Dermis blood vessel endothelial cell (primary cell): ENCODE measurements at places on chromosomes 7 and 10. TPM values are rescaled to one million over a fixed set of nuclear protein-coding genes. Genes with fewer than 3 reads are reported as not detected.

Gene FGFR2
- 0.42 and 1.7 TPM in 2 replicates for total RNA-seq

Gene CLEC5A
- total RNA-seq = not detected in 2 replicates

Gene ANLN
- total RNA-seq = 21.6 and 95.5 TPM in 2 replicates

Gene ANKRD30A
- total RNA-seq = not detected in 2 replicates

DNA sequence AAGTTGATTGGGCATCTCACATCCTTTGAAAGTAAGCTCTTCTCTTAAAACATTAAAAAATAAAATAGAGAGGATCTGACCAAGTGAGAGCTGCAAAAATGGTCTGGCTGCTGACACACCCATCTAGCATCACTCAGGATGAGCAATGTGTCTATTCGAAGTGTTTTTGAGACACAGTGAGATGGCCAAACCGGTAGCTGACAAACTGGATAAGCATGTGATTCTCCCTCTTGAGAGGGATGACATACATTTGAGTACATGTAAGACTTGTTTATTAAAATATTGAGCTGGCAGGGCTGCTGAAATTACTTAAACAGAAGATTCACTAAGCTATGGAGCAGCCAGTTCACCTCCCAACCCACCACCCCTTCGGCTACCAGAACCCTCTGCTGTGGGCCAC, 333.9 kb downstream of the ADRA2A start:
- DNase-seq = no peak

DNA sequence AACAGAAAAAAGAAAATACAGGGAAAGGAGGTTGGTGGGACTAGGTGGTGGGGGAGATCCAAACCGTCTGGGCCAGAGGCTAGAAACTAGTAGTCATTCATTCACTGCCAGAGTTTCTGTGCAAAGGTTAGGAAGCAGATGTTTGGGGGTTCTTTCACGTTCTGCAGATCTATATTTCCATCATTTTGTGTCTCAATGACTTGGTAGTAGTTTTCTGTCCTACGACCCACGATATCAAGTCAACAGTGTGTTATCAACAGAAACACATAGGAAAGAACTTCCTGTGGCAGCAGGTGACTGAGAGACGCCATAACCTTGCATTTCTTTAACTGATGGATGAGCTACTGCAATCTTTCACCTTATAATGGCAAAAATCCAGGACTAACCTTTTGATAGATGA, 1.8 kb downstream of the CEP55 start:
- DNase-seq = peak; percentile 27

DNA sequence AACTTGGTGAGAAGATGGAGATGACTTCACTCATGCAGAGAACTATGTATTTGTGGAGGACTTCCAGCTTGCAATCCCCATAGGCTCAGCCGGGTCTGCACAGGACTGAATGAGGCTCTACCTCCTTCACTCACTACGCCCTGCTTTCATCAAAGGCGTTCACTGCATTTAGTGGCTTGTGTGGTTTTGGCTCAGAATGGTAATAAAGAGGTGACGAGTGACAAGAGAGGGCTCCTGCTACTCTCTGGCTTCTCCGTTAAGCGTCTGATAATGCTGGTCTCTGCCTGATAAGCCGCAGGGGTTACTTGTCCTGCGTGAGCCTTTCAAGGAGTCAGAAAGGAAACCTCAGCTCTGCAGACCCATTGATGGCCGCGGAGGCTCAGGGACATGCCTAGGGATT, 343.4 kb downstream of the PRPF18 start:
- DNase-seq = no peak

- DNase-seq = peak; percentile 89
Observed at GRCh38 chr10:43417950-43418768, 9.2 kb upstream of the HNRNPF start.

DNA sequence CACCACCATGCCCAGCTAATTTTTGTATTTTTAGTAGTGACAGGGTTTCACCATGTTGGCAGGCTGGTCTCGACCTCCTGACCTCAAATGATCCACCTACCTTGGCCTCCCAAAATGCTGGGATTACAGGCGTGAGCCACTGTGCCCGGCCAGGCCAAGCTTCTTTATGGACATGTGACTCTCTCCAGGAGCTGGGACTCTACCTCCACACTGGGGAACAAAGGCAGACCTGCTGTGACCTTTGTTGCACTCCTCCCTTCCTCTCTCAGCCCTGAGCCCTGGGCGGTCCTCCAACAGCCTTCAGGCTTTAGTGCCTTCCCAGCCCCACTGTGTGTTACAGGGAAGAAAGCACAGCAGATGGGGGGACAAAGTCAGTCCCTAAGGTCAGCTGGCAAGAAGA, 55.0 kb upstream of the DUSP5 start:
- DNase-seq = no peak

DNA sequence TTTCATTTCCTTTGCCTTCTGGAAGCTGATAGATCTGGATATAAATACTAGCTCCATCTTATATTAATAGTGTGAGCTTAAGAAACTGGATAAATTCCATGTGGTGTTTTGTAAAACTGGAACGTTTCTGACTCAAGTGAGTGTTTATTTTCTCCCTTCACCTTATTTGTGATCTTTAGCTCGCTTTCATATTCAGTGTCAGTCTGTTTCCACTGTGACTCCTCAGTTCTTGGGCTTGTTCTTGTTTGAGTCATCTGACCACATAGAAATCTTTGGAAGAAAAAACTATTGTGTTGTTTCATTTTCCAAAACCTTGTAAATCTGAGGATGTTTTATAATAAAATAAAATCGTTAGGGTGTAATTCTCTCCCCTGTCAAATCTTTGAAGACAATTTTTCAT, 186.4 kb downstream of the POLR1F start:
- DNase-seq = no peak

DNA sequence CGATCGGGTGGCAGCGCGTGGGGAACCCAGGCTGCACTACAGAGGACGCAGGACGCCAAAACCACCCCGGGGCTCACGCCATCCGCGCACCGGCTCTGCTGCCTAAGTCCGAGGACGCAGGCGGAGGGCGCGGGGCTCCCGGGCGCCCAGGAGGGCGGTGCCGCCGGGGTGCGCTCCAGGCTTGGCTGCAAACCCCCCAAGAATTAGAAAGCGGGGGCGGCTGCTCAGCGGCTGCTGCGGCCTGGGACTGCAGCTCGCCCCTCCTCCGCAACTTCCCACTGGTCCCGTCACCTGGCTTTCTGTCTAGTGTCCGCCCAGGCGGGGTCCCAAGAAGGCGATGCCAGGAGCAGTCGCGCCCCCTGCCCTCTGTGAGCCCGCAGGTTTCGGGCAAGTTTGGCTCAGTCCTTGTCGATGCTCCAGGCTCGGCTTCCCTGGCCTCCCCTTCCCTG, 1.7 kb upstream of the POU6F2 start:
- DNase-seq = no peak

DNA sequence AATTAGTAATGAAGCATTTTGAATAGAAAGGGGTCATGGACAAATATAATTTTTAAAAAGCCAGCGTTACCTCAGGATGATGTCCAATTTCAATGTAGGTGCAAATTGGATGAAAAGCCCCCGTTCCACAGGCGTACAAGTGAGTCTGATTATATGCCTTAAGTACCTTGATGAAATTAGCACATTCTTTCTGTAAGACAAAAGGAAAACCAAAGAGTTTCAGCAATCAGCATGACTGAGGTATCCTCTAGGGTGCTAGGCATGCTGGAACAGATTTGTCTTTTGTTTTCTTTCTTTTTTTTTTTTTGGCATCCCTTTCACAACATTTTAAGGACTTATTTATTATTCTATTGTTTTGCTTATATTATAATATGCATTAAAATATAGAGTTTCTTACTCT, 84.2 kb downstream of the SEMA3A start:
- no peak for DNase-seq

GRCh38 chr10:14574291-14574690, 200.4 kb downstream of the FAM107B start:
- no peak for DNase-seq

DNA sequence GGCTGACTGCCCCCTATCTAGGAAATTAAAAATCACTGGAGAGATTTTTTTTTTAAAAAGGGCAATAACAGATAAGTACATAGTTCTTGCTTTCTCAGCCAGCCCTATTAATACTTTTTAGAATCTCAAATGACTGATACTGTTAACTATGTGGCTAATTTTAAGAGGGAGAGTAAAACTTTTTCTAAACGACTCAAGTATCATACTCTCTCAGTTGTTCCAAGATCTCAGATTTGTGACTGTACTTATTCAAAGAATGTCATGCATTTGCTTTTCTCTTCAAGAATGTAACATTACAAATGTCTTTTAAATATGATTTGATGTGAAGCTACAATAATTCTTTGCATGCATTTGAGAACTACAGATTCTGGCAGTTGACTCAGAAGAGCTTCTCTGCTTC, 55.4 kb upstream of the RAB11FIP2 start:
- no peak for DNase-seq

DNA sequence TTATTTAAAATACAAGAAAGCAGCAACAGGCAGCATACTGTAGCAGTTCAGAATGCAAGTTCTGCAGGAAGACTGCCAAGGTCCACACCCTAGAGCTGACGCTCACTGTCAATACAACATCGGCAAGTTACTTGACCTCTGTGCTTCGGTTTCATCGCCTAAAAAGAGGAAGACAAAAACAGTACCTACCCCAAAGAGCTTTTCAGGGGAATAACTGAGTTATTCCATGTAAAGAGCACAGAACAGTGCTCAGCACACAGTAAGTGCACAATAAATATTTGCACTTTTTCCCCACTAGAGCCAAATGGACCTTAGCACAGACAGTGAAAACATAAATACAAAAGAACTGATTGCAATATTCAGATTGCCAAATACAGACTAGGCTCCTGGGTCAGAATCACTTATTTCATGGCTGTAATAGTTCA, 88.6 kb downstream of the USP6NL start:
- no peak for DNase-seq

- no peak for DNase-seq
Observed at GRCh38 chr7:66198956-66199355, 6.2 kb upstream of the TPST1 start.
